GDM1 (cell line): ENCODE measurements at places on chromosomes 11 and 22.

- DNase-seq: no peak
Measured at GRCh38 chr11:44246726-44247125, 63.2 kb downstream of the ALX4 start.

DNA sequence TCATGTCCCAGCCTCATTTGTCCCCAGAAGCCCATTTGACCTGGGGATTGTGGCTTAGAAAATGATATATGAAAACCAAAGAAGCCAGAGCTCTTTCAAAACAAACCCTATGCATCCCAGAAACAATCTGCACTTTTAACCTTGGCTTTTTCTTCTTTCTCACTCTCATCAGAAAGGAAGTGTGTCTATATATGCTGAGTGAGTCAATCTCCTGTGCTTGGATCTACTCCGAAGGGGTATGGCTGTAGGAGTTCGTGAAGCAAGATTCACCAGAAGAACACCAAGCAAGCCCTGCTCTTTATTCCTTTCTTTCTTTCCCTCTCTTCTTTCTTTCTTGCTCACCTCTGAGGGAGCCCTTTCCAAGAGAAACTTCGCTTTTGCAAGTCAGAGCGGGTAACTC lies 636 bp downstream of the PAMR1 start:
- no peak for DNase-seq

DNA sequence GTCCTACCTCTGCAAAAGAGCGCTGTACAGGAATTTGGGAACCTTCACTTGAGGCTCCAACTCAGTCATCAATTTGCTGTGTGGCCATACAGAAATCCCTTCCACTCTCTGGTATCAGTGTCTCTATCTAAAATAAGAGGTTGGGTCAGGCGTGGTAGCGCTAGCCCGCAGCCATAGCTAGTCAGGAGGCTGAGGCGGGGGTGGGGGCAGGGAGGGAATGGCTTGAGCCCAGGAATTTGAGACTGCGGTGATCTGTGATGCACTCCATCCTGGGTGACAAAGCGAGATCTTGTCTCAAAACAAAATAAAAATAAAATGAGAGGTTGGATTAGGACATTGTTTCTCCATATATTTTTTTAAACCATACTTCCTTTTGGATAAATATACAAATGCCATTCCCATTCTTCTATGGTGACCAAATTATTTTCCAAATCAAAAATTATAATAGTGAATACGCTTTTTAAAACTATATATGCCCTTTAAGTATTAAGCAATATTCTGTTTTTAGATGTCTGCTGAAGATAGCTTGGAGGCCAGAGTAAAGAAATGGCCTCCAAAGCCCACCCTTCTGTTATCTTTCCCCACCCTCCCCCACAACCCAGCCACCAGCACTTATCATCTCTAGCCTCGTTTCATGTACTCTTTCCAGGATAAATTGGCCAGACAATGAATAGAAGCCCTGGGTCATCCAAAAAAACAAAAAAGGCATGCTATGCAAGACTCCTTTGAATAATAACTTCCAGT lies 87.2 kb downstream of the PLEKHA7 start:
- no peak for DNase-seq

GRCh38 chr11:73851046-73851764 lies 25.4 kb downstream of the COA4 start:
- DNase-seq: peak; percentile 41

DNA sequence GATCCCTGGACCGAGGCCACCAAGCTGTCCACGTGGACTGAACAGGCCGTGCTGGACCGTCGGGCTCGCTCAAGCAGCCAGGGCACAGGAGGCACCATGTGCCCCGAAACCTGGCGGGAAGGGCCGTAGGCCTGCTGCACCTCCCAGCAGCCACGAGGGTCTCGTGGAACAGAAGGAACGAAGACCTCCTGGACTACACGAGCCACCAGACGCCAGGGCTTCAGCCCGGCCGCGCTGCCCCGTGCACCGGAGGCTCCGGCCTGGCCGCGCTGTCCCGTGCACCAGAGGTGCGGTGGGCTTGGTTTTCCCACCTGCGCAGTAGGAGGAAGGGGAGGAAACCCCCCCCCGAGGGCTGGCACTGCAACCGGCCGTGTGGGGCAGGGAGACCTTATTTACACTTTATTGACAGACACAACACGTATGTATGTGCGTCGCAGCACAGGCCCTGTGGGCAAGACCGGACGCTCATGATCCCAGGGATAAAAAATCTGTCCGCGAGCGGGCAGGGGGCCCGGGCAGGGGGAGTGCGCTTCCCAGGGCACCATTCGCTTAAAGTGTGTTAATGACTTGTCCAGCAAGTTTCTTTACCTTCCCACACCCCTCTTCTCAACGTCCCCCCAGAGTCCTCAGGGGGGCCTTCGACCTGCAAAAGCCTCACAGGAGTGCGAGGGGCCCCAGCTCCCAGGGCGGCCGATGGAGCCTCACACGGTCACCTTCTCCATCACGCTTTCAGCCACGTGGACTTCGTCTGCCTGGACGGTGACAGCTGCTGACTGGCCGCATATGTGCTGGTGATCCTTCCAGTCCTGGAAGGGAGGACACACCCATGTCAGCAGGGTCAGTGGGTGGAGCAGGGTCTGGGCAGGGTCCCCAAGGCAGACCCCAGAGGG lies 7.0 kb downstream of the DRD4 start:
- no peak for DNase-seq

DNA sequence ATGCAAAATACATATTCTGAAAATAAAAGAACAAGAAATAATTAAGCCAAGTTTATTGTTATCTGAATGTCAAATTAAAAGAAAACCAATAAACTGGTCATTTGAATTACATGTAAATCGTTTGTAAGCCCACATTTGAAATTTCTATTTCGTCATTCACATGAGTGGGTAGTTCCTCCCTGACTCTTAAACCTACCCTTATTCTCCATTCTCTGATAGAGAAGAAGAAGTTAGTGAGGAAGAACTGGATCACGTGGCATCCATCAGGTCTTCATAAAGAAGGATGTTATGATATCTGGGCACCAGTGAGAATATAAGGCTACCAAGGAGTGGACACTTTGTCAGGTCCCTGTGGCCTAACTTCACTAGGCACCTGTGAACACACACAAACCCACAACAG lies 328.1 kb downstream of the OPCML start:
- DNase-seq: no peak

GRCh38 chr22:43094085-43094484 lies 4.9 kb upstream of the TTLL1 start:
- no peak for DNase-seq

DNA sequence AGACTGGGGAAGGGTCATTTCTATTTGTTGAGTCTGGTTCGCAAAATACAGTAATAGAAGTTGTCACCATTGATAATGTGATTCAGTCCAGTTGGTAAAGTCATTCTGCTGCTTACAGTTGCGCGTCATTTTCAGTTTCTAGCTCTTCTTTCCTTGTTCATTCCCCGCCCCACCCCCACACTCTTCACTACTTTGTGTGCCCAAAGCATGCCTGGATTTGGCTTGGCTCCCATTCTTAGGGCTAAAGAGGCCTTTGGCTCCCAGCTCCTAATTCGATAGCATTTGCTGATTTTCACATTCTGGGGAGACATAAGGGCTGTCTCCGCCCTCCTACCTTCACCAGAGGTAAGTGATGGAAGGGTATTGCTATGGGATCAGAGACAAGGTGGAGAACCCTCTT lies 43.0 kb downstream of the CECR2 start:
- DNase-seq: no peak

DNA sequence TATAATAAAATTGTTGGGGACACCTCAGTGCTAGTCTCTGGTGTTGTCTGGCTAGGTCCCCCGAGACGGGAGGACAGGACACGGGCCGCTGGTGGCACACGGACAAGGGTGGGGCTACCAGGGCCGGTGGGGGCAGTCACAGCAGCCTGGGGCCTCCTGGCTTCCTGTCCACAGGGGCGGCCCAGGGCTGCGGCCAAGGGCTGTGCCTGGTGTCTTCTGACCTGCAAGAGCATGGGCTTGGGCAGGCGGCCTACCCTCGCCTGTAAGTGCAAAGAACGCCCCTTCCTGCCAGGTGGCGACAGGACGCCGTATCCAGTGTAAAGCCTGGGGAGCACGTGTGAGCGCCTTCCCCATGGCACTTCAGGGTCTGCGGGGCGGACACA lies 3.6 kb downstream of the LRFN4 start:
- DNase-seq: no peak

DNA sequence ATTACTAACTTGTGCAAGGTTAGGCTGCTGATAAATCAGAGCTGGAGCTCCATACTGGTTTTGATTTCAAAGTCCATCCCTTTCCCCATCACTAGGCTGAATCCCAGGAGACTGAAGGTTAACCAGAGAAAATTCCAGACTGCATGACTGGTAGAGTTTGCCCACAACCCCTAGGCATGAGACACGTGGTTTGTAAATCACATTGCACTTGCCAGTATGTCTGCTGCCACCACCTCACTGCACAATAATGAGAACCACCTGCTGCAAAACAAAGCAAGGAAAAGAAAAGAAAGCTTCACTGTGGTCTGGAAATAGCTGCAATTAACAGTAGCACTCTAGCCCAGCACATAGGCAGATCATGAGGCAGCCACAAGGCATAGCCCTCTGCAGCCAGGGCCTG lies 67.6 kb upstream of the NTM start:
- no peak for DNase-seq

DNA sequence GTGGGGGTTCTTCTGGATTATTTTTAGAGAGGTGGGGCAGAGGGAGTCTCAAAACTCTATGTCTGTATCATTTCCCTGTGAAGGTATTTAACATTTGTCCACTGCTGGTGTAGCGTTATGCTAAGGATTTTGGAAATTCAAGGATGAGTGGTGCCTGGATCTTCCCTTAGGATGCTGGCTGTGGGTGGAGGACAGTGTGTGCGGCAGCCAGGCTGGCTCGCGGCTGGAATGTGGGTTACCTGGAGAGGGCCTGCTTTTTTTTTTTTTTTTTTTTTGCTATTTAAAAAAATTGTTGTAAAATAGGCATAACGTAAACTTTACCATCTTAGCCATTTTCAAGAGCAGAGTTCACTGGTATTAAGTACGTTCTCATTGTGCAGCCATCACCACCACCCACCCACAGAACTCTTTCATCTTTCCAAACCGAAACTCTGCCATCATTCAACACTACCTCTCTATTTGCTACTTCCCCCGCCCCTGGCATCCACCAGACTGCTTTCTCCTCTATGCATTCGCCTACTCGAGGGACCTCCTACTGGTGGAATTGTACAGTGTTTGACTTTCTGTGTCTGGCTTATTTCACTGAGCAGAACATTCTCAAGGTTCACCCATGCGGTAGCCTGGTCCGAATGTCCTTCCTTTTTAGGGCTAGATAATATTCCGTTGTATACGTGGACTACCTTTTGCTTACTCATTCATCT lies 67.1 kb downstream of the PARVB start:
- DNase-seq: no peak

DNA sequence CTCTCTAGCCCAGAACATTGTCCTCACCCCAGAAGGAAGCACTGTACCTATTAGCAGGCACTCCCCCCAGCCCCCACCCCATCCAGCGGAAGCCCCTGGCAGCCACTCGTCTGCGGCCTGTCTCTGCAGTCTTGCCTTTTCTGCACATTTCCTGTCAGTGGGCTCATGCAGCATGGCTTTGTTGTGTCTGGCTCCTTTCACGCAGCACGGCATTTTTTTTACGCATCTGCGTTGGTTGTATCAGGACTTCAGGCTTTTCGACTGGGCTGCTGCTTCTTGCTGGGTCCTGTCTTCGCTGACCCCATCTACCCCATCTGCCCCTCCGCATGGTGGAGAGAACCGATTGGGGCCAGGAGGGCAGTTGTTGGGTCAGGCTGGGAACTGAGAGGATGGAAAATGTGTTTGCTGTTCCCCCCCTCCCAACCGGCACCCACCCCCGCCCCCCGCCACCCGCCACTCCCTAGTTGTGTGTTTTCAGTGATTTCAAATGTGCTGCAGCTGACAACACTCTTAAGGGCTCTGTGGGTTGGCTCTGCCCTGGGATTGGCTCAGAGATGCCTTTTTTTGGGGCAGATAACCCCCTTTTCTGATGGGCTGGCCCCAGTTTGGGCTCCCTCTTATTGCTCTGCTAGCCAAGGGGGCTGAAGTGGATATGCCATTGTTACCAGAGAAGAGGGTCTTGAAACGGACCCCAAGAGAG lies 110.0 kb downstream of the KIAA1671 start:
- no peak for DNase-seq

- no peak for DNase-seq
Measured at GRCh38 chr11:76115555-76115954, 90.7 kb downstream of the WNT11 start.

DNA sequence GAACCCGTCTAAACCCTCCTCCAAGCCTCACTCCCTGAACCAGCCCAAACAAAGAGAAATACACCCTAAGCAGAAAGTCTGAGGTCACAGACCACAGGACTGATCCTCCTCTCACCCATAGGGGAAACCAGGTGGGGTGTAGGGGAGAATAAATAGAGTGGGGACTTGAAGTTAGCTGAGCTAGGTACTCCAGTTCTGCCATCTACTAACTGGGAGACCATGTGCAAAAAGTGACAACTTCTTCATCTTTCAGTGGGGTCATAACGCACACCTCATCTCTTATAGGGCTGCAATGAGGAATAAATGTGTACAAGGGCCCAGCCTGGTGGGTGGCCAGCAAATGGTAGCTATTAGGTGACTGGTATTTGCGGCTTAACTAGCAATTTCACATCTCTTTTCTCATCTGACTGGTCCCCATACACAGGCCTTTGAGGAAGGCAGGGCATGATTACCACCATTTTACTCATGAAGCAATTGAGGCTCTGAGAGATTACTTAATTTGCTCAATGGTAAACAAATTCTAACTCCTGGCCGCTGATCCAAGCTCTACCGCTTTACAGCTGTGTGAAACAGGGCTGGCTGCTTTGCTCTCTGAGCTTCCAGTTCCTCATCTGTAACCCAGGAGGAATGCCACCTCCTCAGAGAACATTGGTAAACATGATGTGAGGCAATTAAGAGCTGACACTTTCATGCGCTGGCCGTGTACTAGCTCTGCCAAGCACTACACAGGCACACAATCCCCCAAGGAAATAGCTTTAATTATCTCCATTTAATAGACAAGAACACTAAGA lies 16.6 kb downstream of the TBC1D10A start:
- peak; percentile 22 for DNase-seq

DNA sequence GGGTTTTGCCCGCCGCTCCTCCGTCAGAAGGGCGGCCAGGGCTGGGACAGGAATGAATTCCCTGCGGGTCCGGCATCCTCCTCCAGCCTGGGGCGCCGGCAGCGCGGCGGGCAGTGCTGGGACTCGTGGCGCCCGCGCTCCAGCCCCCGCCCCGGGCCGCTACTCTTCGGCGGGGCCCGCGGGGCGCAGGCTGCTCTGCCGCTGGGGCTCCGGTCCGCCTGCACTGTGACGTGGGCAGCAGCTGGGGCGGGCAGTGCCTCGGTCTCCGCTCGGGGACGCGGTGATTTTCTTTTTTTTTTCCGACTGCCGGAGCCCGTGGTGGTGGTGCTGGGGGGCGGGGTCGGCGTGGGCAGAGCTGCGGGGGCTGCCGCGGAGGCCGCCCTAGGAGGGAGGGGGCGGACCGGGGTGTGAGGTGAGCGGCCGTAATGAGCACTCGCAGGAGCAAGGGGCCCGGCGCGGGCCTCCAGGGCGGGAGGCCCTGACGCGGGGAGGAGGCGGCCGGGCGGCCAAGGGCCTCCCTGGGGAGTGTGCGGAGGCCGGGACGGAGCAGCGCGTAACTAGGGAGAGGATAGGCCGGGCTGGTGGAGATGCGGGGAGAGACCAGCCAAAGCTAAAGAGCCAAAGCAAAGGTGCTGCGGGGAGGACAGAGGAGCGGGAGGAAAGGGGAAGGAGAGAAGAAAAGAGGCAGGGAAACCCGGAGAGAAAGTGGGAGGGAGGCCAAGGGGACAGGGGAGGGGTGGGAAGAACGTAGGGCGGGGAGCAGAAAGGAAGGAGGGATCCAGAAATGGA lies 73.3 kb upstream of the ZBED5 start:
- no peak for DNase-seq

- no peak for DNase-seq
Measured at GRCh38 chr11:83554876-83555275, 268.7 kb upstream of the CCDC90B start.
